ENCODE measurements at places on chromosomes 13 and 19. TPM values are rescaled to one million over a fixed set of nuclear protein-coding genes. Genes with fewer than 3 reads are reported as not detected.

The ZNF284 gene
- polyA plus RNA-seq: 1.8 TPM

The CYP4F2 gene
- not detected for polyA plus RNA-seq

The GRIN3B gene
- not detected for polyA plus RNA-seq

The VSTM1 gene
- not detected for polyA plus RNA-seq

The PRR36 gene
- 0.01 TPM for polyA plus RNA-seq

The SLC25A41 gene
- polyA plus RNA-seq: 1.7 TPM

- DNase-seq: no peak
These were observed 21.7 kb downstream of the RFX2 start for GRCh38 chr19:6088602-6089049.

GRCh38 chr19:17346109-17346671 lies 8.8 kb downstream of the GTPBP3 start:
- peak; percentile 81 for DNase-seq

DNA sequence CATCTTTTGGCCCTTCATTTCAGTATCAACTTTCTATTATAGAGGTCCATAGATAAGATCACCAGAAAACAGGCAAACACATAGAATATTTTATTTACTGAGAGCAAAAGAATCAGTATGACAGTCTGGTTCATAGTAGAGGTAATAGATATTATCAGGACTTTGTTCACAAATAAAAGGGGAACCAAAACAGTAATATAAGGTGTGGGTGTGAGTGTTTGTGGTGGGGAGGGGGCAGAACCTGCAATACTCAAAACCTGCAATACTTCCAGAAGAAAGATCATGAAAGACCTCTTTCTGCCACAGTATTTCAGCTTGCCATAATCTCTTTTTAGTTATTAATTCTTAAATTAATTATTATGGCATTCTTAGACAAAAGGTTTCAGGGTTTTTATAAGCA lies 578.7 kb upstream of the SLITRK1 start:
- no peak for DNase-seq

DNA sequence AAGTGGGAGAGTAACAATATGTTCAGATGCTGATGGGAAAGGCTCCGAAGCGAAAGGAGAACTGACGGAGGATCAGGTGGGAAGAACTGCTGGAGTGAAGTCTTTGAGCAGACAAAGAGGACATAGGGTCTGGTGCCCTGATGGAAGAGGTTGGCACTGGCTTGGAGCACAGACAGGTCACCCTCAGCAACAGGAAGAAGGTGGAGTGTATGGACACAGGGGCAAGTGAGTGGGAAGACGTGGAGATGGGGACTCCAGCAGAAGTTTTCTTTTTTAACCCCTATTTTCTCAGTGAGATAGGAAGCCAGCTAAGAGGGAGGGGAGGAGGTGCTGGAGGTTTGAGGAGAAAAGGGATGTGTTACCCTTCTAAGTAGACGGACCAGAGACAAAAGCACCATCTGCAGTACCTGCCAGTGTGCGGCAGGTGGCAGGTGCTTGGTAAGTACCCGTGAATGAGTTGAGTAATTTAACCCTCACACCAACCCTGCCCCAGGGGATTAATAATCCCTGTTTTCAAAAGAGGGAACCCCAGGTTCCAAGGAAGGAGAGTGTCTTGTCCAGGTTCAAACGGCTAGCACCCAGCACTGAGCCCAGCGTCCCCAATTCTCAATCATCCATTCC lies 11.2 kb downstream of the HAS1 start:
- no peak for DNase-seq

DNA sequence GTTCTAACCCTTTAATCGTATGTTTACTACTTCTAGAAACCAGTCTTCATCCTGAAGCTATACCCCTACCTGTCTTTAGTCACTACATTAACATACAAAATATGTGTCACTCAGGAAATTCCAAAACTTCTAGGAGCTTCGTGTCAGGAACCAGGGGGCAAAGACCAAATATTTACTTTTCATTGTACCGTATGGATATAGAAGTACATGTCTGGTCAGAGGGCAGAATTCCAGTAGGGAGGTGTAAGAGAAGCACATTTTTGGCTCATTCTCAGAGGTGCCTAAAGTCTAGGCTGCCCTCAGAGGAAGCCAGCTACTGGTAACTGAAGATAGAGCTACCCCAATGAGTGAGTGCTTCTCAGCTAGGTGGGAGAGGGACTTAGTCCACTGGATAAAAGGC lies 320.7 kb downstream of the DIAPH3 start:
- no peak for DNase-seq

GRCh38 chr19:49056101-49056901 lies 1.2 kb downstream of the CGB7 start:
- peak; percentile 43 for DNase-seq

DNA sequence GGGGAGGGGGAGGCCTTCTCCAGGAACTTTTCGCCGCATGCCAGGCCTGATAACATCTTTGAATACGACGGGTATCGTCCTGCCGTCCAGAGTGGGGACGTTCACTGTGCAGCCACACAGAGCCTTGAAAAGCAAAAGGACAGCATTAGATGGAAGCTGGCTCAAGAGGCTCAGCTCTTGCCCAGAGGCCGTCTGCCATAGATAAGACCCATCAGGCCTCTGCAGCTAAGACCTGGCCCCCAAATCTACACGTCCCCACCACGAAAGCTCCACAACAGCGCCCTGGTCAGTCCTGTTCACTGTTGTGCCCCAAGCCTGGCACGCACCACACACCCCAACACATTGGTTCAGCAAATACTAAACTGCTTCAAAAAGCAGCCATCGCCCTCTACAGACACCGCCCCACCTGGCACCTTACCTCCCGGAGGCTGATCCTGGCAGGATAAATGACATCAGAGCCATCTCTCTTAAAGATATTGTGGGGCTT lies 2.1 kb downstream of the DNAJB1 start:
- DNase-seq: no peak

DNA sequence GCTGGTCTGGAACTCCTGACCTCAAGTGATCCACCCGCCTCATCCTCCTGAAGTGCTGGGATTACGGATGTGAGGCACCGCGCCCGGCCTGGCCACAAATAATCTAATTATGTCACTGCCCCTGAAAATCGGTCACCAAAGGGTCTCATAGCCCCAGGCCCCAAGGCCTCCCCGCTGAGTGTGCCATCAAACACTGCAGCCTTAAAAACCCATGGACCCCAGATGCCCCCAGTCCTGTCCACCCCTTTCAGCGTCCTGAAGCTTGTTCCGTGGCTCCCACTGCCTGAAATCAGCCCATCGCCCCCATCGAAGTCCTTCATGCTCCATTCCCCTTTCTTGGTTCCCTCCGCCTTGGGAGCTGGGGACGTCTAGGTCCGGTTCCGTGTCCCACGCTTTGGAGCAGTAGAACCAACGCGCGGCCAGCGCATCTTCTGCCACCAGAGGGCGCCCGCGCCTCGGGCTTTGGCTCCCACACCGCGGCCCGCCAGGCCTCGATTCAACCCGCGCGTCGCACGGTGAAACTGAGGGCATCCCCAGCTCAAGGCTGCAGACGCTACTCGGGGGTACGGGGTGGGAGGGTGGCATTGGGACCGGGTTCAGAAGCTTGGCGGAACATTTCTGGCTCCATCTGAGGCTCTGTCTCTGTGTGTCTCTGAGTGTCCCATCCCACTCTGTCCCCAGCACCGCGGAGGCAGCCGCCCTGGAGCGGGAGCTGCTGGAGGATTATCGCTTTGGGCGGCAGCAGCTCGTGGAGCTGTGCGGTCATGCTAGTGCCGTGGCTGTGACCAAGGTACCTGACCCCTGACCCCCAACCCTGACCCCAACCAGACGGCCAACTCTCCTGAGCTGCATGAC lies 3.5 kb downstream of the YJEFN3 start:
- DNase-seq: peak; percentile 90

- DNase-seq: no peak
These were observed 49.9 kb downstream of the KCTD12 start for GRCh38 chr13:76836311-76836710.

DNA sequence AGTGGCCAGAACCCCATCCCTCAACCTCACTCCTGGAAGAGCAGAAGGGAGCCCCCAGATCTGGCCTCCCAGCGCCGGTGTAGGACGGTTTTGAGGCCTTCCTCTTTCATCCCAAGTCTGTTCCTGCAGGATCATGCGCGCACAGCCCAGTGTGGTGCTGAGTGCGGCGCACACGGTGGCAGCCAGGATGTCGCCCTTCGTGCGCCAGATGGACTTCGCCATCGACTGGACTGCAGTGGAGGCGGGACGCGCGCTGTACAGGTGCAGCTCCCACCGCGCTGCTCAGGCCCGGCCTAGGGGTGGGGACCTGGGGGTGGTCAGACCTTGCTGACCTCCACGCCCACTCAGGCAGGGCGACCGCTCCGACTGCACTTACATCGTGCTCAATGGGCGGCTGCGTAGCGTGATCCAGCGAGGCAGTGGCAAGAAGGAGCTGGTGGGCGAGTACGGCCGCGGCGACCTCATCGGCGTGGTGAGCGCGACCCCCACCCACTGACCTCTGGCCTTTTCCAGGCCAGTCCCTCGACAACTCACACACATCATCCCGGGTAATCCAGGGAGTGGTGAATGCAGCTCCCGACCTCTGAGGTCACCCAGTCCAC lies 14.8 kb downstream of the PNPLA6 start:
- DNase-seq: no peak

DNA sequence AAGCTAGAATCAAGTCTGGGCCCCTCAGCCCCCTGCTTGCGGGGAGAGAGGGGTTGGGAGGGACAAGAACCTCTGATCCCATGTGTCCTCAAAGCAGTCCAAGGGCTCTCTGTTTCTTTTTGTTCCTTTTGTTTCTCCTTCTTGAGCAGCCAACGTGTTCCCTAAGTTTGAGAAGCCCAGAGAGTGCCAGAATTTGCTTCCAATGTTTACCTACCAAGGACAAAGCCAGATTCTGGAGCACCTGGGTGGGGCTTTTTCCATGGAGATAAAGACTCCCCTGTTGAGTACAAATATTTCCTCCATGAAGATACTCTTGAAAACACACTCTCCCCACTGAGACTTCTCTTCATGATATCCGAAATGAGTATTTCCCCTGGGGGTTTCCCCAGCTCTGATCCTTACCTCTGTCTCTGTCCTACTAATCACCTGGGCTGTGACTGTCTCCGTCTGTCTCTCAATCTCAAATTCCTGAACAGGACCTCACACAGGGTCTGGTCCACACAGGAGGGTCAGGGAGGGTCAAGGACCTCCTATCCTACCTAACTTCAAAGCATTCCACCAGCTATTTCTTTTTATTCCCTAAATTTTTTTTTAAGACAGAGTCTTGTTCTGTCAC lies 27.4 kb downstream of the CD177 start:
- no peak for DNase-seq

DNA sequence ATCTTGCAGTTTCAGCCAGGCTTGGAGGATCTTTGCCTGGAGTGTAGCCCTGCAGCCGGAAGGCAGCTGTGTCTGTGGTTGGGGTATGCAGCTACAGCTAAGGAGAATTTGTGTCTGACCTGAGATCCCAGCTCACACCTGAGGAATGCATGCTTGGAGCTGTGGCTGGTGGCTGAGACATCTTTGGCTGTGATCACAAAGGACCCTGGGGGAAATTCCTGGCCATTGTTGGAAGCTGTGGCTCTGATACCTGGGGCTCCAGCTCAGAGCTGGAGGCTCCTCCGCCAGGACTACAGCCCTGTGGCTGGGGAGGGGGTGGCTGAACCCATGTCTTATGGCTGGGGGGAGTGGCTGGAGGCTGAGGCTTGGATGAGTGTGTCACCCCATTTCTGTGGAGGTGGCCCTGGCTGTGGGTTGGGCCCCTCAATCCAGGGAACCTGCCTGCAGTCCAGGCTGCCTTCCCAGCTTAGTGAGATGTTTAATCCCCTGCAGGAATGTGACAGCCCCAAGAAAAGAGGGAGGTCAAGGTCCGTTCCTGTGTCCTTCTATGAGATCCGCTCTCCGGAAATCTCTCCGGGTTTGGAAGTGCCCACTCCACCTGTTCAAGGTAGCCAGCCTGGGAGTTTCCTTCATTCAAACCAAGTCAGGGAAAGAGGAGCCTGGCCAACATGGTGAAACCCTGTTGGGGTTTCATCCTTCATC lies 27.6 kb downstream of the ARHGEF18 start:
- no peak for DNase-seq

- DNase-seq: no peak
These were observed 66.9 kb downstream of the CYSLTR2 start for GRCh38 chr13:48720621-48721020.

DNA sequence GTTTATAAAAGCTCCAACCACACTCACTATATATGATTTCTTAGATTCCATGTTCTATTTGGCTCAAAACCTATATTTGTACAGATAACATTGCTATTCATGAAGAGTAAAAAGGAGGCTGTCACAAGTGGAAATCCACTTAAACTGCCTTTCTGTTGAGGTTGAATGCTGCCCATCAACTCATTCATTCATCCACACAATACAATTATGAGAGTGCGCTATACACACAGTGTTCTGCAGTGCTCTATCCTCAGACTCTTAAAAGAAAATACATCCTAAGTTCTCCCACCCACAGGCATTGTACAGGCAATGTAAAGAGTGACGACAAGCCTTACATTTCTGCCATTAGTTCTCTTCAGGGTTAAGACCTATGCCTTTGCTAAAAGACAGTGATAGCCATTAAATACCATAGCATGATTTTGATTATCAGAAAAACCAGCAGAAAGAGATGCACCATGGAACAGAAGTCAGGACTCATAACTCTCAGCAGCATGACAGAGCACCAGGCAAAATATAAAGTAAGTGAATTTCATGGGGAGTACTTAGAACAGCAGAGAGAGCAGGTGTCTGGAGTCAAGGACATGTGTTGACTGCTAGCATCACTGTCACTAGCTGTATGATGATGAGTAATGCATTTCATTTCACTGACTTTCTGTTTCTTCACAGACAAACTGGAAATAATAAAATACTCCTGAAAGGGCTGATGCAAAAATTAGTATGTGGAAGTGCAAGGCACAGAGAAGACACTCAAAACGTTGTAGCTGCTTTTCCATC lies 218.0 kb downstream of the RBM26 start:
- no peak for DNase-seq

- no peak for DNase-seq
These were observed 12.3 kb upstream of the KATNAL1 start for GRCh38 chr13:30319655-30320054.

DNA sequence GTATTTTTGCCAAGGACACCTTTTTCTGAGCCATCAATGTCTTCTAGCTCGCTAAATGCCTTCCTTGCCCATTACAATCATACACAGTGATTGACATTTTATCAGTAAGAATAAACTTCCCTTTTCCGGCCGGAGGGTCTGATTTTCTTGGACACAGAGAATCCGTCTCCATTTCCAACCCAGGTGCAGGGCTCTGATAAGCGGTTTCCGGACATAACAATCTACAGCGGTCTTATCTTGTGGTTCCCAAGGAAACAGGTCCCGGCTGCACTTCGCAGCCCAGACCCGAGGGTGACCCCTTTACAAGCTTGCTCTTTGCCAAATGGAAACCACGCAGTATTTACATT lies 5.1 kb upstream of the ZNF77 start:
- peak; percentile 84 for DNase-seq

- DNase-seq: no peak
These were observed 23.7 kb downstream of the RCN3 start for GRCh38 chr19:49551531-49551930.

DNA sequence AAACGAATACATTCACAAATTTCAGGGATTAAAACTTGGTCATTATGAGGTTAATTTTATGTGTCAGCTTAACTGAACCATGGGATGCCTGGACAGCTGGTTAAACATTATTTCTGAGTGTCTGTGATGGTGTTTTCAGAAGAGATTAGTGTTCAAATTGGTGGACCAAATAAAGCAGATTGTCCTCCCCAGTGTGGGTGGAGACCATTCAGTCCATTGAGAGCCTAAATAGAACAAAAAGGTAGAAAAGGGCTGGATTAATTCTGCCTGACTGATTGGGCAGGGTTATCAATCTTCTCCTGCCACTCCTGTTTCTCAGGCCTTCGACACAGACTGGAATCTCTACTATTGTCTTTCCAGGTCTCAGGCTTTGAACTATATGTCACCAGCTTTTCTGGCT lies 203.8 kb upstream of the SLITRK6 start:
- DNase-seq: no peak
